ENCODE measurements at places on chromosomes 7 and 10. TPM values are rescaled to one million over a fixed set of nuclear protein-coding genes. Genes with fewer than 3 reads are reported as not detected.

Gene CDHR3
- total RNA-seq, result 3.0 TPM

Gene PRKRIP1
- 33.3 TPM for total RNA-seq

Gene DAGLB
- total RNA-seq, result 24.6 TPM

Gene ZEB1
- total RNA-seq, result 38.9 TPM

Gene CDCA7L
- 62.8 TPM for total RNA-seq

Data from activated naive CD4-positive, alpha-beta T cell treated with anti-CD3 and anti-CD28 coated beads, Interleukin-2, amount 10 ng/mL, durations not matched to agents 5 hours and 36 hours (primary cell).